ENCODE measurements at places on chromosomes 13 and 19.

- no peak for DNase-seq
These were observed 15.6 kb downstream of the CLDN10 start for GRCh38 chr13:95568131-95568530.

DNA sequence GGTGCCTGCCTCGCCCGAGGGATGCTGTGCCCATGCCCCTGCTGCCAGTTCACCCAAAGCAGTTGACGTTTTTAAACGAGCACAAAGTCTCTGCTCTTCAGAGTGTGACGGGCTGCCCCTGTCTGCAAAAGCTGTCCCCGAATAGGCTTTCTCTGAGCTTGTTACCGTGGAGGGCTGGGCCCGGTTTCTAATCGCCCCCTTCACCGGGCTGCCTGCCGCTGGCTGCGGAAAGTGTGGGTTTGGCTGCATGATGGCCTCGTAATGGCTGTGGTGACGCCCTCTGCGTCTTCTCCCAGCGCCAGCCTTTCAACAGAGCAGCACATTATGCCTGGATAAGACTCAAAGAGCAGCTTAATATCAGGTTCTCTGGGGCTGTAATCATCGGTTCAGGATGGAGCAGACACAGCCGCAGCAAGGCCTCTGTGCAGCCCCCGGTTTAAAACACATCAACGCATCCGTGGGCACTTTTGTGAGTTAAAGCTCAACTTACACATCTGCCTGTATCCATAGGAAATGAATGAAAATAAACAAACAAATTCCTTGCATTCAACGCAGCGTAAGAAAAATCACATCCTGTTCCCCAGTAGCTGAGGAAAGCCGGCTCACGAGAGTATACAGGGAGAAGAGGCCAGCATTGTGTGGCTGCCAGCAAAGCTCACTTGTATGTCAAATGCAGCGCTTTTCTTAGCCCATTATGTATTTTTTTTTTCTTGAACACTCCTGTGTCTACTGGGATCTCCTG is 166.4 kb upstream of the SOX1 start:
- no peak for DNase-seq

- no peak for DNase-seq
These were observed 3.9 kb upstream of the NCAN start for GRCh38 chr19:19207637-19208572.

- no peak for DNase-seq
These were observed 128.9 kb upstream of the VSTM2B start for GRCh38 chr19:29396925-29397324.

DNA sequence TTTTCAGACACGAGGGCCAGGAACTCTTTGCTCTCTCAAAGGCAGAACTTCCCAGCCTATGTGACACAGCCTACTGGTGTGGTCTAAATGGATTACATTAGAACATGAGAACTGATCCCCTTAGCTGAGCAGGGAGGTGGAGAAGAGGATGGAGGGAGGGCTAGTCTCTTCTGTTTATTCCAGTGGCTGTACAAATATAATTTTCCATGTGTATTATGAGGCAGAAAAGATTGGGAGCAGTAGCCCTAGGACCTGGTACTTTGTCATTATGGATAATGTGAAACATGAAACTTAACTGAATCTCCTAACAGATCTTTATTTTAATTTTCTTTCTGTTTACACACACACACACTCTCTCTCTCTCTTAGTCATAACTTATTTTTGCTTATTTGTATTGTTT is 82.1 kb downstream of the WDFY2 start:
- DNase-seq: no peak

GRCh38 chr13:21060338-21061028 is 903 bp downstream of the LATS2 start:
- no peak for DNase-seq
